ENCODE measurements at places on chromosomes 5 and 9.

- DNase-seq, result peak; percentile 1
Observed at GRCh38 chr5:4766101-4766500, 374.0 kb upstream of the ADAMTS16 start.

DNA sequence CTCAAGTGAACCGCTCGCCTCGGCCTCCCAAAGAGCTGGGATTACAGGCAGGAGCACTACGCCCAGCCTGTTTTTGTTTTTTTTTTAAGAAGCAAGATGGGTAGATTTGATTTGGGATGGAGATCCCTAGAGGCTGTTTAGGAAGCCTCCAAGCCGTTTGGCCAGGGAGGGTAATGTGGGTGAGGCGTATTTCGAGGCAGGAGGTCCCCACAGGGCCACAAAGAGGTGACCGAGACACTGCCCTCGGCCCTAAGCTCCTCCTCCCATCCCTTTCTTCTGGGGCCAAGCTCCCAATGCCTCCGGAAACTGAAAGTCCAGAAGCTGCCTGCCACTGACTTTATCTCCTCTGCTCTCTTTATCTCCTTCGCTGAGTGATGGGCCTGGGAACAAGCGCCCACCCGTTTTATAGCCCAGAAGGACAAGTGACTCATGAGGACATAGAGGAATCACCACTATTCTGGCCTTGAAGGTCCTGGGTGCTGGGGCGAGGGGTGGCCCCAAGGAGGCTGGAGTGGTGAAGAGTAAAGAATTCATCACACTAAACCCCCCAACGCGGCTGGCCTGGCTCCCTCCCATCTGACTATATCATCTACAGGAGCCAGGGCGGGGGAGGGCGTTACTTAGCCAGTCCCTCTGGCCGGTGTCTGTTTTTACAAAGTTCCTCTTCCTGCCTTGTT, 2.0 kb upstream of the RALGDS start:
- DNase-seq, result no peak

GRCh38 chr9:130499804-130500263, 55.1 kb downstream of the ASS1 start:
- peak; percentile 78 for DNase-seq

DNA sequence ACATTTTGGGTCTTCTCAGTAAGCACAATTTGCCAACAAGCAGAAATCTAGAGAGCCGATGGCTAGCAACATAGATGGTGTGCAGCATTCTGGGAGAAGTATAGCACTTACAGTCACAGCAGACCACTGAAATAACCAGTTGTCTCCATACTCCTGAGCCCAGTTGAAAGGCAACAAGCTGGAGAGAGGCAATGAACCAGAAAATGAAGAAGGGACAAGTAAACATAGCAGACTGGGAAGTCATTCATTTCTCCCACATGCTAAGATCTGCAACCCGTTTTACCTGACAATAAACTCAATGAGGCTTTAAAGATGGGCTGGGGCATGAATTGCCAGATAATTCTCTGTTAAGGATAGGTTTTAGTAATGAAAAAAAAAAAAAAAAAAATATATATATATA, 575.6 kb upstream of the GRAMD2B start:
- no peak for DNase-seq

- DNase-seq, result no peak
Observed at GRCh38 chr9:120919843-120920805, 6.5 kb downstream of the TRAF1 start.

GRCh38 chr5:140549237-140550144, 2.0 kb downstream of the EIF4EBP3 start:
- DNase-seq, result peak; percentile 58

GRCh38 chr5:132505641-132506040, 15.1 kb upstream of the IRF1 start:
- no peak for DNase-seq

DNA sequence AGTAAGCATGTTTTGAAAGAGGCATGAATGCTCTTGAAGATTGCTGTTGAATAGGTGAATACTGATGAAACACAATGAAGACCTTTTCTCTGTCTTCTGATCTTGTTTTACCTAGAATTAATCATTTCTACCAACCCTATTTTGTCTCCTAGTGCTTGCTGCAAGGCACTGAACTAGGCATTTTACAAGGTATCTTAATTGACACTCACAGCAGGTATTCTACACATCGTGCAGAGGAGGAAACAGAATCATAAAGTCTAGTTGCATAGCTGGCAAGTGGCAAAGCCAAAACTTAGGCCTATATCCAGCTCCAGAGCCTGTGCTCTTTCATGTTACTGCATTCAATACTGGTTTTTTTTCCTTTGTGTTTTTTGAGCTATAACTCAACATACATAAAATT, 50.7 kb downstream of the CTNNA1 start:
- no peak for DNase-seq

DNA sequence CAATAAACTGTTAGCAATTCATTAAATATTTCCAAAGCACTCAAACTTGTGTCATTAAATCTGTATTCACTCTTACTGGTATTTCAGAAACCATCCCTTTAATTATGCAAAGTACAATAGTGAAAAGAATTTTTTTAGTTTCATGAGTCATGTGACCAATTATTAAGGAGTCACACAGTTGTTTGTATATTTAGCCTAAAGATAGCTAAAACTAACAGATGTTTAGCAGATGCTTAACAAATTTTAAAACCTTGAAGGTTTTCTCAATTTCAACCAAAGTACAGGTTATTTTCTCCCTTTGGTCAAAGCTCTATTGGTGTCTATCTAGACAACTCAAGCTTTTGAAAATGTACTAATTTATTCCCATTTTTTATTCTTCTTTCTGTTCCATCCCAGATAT, 44.1 kb downstream of the PJA2 start:
- no peak for DNase-seq

DNA sequence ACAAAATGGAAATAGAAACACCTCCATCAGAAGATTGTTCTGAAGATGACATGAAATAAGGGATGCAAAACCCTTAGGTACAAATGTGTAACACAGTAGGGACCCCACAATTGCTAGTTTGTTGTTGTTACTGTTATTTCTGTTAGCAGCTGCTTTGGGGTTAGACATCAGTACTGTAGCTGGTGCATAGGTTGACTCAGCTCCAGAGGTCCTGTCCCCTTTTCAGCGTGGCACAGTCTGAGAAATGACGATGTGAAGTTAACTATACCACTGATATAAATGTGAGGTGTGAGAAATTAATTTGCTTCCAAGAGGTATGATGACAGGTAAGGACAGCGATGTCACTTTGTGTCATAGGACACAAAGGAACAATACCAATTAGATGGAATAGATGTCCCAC, 384.6 kb upstream of the KLF4 start:
- no peak for DNase-seq

DNA sequence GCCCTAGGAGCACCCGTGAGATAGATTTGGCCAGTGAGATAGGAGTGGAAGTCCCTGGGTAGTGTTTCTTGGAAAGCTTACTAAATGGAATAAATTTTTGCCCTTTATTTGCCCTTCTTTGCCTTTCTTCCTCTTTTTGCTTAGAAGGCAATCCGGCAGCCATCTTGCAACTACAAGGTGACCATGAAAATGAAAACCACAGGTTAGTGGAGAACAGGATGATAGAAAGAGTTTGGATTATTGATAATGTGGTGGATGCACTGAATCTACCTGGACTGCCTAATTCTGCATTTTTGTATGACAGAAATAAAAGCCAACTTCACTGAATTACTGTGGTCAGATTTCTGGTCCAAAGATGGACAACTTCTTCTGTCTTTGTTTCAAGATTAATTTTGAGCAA, 33.2 kb downstream of the TARS1 start:
- no peak for DNase-seq

DNA sequence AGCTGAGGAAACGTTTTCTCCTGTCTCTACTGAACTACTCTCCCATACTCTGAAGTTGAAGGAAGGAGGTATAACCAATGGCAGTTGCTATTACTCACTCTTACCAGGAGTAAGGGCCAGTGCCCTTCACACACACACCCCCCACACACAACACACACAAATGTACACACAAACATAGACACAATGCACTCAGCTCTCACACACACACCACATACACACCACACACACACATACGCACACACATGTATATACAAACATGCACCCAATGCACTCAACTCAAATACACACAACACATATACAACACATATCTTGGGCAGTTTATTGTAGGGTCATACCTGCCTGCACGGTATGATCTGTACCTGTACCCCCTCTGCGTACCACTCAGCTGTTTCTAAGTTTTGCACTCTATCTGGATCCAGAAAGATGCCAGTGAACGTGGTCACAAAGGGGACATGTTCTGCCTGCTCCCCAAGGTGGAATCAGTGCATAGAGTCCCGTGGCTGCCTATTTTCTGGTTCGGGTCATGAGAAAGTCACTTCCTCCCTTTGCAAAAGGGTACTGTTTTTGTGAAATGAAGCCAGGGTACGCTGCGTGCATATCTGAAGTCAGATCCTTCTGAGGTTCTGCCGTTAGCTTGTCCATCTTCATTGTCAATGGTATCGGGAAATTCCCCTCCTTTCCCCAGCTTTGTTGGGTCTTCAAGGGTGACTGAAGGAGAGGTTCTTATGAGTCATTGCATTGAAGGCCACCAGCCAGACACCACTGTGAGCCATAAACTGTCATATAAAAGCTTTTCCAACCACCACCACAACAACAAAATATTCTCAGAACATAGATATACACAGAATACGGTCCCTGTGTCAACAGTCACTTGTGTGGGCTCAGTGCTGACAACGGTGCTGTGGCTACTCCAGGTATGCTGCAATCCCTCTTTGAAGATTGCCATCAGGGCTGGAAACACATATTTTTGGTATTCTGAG, 131.9 kb downstream of the UGCG start:
- DNase-seq, result no peak

- no peak for DNase-seq
Observed at GRCh38 chr5:180078348-180078747, 6.8 kb upstream of the RNF130 start.

- peak; percentile 78 for DNase-seq
Observed at GRCh38 chr5:38541174-38541725, 15.2 kb downstream of the LIFR start.

GRCh38 chr5:172943283-172943841, 15.9 kb upstream of the RPL26L1 start:
- DNase-seq, result peak; percentile 20

Data from NCI-H2029 (cell line).